ENCODE measurements at places on chromosomes 6 and 20. TPM values are rescaled to one million over a fixed set of nuclear protein-coding genes. Genes with fewer than 3 reads are reported as not detected.
A peak's percentile ranks its signal among the peaks of the same experiment; 100 is the strongest.

Gene RNF39
- not detected for total RNA-seq

GRCh38 chr6:16415677-16416076 is 177.3 kb downstream of the GMPR start:
- DNase-seq, result no peak

- DNase-seq, result no peak
Observed at GRCh38 chr6:169225887-169226286, 27.8 kb downstream of the THBS2 start.

DNA sequence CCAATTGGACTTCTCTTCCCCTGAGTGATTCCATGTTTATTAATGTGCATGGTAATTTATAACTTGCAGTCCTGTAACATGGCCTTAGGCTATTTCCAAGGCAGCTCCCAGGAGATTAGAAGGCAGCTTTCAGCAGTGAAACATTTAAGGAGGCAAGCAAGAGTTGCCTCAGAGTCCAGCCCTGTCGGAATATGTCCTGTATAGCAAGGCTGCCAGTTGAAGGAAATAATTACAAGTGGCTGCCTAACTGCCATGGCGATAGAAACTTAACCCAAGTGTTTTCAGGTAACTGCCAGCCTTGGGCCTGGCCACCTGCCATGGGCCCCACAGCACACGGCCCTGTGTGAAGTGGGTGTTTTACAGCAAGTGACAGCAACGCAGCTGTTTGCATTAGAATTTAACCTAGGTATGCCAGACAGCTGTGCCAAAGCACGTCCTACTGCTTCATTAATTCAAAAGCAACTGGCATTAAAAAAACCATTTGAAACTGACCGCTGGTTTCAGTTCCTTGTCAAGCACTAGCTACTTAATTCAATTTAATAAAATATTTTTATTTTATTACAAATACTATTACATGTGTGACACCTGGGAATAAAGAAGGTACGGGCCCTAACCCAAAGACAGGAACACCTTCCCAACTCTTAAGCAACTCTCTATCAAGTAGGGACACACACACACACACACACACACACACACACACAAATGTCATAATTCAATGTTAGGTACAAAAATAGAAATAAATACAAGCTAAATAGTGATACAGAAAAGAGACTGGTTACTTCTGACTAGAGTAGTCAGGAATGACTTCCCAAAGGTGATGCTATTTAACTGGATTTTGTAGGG is 151.8 kb upstream of the HEY2 start:
- DNase-seq, result no peak

DNA sequence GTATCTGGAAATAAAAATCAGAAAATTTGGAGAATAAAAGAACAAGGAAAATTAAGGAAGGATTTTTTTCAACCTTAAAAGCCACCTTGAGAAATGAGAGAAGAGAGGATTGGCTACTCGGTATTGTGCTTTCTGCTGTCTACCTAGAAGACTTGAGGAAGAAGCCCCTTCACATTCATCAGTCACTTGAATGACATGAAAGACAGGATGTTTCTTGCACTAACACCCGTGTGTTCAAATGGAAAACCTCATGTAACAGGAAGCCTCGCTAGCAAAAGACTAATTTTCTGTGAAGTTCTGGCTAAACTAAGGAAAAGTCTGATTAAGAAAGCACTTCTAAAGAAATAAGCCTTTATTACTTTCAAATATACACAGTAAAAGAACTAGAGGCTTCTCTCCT is 69.9 kb downstream of the OLIG3 start:
- DNase-seq, result no peak

GRCh38 chr6:145139895-145140294 is 595.4 kb downstream of the EPM2A start:
- DNase-seq, result no peak

DNA sequence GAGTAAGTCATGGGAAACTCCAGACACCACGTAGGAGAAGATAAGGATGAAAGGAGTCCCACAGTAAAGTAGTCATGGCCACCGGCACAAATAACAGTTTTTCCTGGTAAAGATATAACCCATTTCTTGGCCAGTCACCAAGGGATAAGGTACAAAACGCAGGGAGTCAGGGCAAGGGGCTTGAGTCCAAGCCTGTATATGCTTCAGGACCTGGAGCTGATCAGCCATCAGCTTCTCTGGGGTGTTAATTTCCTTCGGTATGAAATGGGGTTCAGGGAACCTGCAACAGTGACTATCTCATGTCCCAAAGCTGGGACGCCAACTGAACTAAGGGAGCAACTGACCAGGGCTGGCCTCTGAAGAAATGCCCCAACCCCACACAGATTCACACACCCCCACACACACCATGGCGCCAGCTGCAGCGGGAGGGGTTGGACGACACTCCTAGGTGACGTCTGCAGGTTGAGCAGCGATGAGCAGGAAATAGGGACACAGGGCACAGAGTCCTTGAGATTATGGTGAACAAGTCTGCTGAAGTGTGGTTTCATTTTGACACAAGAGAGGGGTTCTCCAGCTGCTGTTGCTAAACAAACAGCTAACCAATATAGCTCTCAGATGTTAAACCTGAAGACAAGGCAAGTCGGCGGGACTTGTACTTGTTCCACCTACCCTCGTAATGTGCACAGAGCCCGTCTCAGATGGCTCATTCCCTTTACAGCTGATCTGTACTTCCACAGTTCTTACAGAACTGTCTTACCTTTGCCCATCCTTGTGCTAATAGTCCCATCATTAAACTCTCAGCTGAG is 7.4 kb upstream of the ADTRP start:
- no peak for DNase-seq

DNA sequence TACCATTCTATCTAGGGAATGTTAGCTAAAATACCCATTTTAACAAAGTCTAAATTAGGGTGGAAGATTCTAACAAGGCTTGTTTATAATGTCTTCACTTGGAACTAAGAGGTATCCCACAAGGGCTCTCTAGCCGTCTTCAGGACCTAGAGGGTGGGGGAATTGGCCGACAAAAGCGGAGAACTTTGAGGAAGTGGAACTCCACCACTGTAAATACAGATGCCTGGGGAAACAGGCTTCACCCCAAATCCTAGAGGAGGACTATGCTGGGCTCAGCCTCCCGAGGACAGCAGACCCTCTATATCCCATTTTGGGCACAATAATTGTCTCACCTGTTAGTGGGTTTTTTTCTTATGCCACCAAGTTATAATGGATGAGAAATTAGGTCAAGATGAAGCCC is 58.0 kb upstream of the TFB1M start:
- no peak for DNase-seq

GRCh38 chr20:34808583-34808982 is 16.9 kb downstream of the NCOA6 start:
- DNase-seq, result no peak

GRCh38 chr6:113047148-113047547 is 700.0 kb downstream of the RFPL4B start:
- DNase-seq, result peak; percentile 87

Gene MEP1A
- not detected for total RNA-seq

DNA sequence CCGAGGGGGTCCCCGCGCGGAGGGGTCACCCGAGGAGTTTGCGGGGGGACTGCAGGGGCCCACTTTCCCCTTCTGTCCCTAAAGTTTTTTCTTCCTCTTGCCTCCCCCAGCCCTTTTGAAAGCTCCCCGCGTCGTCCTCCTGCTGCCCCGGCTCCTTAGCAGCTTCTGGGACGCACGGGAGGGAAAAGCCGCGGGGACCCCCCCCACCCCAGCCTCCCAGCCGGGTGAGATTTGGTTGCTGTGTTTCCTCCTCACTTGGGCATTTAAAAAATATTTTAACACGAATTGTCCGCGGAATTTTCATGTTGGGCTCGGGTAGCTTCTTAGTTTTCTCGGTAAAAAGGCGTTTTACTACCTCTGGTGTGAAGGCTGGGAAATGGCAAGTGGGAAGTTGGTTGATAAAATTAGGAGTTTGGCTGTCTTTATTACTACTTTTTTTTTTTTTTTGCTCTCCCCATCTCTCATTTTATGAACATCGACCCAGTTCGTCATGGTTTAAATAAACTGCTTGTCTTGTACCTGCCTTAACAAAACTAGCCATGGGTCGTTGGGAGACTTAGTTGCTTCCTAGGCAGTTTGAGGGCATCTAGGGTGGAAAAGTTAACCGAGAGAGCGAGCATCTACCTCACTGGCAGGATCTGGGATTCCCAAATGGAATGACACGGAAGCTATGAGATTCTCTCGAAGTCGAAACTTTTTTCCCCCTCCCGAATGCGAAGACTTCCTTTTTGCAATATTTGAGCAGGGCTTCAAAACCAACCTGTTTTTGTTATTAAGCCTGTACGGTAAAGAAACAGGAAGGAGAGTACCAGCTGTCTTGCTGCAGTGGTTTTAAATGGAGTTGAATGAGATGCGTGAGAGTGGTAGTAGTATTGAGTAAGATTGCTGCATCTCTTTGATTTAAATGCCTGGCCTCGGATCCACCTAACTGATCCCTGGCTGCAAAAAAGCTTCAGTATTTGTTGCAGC is 868 bp downstream of the NCOA3 start:
- DNase-seq, result peak; percentile 23

DNA sequence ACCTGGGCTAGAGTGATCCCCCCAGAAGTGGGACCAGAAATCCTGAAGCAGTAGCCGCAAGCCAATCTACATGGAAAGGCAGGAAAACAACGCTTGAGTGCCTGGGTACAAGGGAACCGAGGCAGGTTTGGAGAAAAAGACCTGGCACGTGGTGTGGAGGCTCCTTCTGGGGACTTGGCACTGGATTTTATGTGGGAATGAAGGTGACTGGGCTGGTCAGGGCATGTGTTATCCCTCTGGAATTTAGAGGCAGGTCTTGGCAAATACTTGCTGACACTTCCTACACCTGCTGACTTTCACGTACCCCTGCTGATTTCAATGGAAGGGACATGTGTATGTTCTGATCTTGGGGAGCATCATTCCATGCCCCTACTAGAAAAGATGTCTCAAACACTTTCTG is 25.0 kb upstream of the FAM217A start:
- DNase-seq, result no peak

- no peak for DNase-seq
Observed at GRCh38 chr6:154359161-154359574, 2.6 kb upstream of the IPCEF1 start.

GRCh38 chr20:33689493-33689892 is 3.3 kb upstream of the E2F1 start:
- no peak for DNase-seq

GRCh38 chr20:18638768-18639167 is 50.9 kb downstream of the DTD1 start:
- no peak for DNase-seq

- no peak for DNase-seq
Observed at GRCh38 chr20:16740365-16741072, 7.6 kb upstream of the OTOR start.

Gene TCF21
- total RNA-seq, result not detected

- no peak for DNase-seq
Observed at GRCh38 chr6:52523378-52524142, 53.3 kb downstream of the TRAM2 start.

GRCh38 chr20:32966881-32967781 is 37.1 kb downstream of the SUN5 start:
- no peak for DNase-seq

Gene HLA-DRB1
- total RNA-seq, result 1.5 TPM

DNA sequence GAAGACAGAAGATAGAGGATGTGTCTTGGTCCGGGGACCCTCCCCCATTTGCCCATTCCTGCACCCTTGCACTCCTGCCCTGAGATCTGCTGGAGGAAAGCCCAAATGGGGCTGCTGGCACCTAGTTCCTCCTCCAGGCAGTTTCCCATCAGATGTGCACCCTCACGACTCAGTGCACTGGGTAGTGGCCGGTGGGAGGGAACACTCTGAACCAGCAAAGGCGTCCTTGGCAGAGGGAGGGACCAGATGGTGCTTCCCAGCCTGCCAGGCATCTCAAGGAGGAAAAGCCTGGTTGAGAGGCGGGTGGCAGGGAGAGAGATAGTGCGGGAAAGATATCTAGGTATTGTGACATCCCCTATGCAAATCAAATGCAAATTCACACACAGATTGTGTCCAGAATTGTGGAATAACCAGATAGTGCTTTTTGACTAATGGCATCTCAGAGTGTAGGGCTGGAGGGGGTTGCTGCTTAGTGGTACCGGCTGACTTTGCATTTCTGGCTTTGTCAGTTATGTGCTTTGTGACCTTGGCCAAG is 19.5 kb downstream of the TMEM151B start:
- DNase-seq, result no peak

- DNase-seq, result no peak
Observed at GRCh38 chr20:62760856-62761758, 35.2 kb upstream of the MRGBP start.

Gene TRIM15
- not detected for total RNA-seq

DNA sequence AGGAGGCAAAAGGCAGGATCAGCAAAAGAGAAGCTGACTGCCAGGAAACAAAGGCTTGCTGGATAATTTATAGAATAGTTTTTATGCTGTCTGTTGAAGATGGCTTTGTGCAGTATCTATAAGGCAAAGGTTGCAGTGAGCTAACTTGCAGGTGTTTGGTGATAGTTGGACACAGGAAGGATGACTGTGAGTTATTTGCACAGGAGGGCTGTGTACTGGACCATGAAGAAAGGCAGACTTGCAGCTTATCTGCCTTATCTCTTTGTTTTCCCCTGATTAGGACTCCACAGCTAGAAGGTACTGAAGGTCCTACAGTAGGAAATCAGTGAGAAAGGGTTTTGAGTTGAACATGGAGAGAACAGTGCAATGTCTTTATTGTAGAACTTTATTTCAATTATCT is 2.1 kb downstream of the BTN1A1 start:
- no peak for DNase-seq

GRCh38 chr6:134730013-134730412 is 219.9 kb downstream of the ALDH8A1 start:
- DNase-seq, result no peak

Gene SLC22A3
- not detected for total RNA-seq

- no peak for DNase-seq
Observed at GRCh38 chr6:148974351-148974750, 227.5 kb downstream of the UST start.

DNA sequence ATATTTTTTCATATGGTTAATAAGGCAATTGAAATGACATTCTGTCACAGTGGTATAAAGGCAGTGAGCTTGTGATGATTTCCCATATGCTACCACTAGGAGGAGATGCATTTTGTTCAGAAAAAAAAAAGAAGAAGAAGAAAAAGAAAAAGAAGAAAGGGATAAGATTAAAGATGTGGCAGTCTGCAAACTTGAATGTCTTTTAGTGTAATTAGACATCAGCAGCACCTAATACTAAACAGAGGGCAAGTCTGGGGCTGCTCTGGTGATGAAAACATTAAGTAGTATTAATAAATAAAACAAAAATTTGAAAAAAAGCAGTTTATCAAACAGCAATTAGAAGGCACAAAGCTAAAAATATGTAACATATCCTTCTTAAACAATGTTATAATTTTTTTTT is 95.4 kb upstream of the DEFB112 start:
- DNase-seq, result peak; percentile 4

- DNase-seq, result no peak
Observed at GRCh38 chr20:6074145-6074561, 20.3 kb upstream of the LRRN4 start.

GRCh38 chr20:55004044-55004443 is 528.7 kb downstream of the DOK5 start:
- DNase-seq, result no peak

Data from lung microvascular endothelial cell (primary cell).